PC-3 (cell line): ENCODE measurements at places on chromosomes 11 and 22. TPM values are rescaled to one million over a fixed set of nuclear protein-coding genes. Genes with fewer than 3 reads are reported as not detected.

GRCh38 chr22:44014241-44014640 is 9.9 kb upstream of the PARVB start:
- no peak overlapping the region for H3K4me3 ChIP-seq
- H3K36me3 ChIP-seq: no peaks in the 10 kb centered on the region
- no peaks in the 10 kb centered on the region for H3K27me3 ChIP-seq
- no peak overlapping the region for H3K27ac ChIP-seq
- DNase-seq: no peak

DNA sequence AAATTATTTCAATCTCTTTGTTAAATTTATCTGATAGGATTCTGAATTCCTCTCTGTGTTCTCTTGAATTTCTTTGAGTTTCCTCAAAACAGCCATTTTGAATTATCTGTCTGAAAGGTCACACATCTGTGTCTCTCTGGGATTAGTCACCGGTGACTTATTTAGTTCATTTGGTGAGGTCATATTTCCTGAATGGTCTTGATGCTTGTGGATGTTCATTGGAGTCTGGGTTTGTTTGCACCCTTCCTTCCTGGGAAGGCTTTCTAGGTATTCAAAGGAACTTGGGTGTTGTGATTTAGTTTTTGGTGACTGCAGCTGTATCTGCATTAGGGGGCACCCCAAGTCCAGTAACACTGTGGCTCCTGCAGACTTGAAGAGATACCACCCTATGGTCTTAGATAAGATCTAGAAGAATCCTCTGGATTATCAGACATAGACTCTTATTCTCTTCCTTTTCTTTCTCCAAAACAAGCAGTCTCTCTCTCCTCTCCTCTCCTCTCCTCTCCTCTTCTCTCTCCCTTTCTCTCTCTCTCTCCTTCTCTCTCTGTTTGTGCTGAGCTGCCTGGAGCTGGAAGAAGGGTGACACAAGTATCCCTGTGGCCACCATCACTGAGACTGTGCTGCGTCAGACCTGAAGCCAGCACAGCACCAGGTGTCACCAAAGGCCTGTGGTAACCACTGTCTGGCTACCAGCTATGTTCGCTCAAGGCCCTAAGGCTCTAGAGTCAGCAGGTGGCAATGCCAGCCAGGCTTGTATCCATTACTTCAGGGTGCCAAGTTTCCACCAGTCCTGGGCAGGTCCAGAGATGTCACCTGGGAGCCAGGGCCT is 3.3 kb upstream of the HEPN1 start:
- no peaks in the 10 kb centered on the region for H3K36me3 ChIP-seq
- H3K4me1 ChIP-seq: no peaks in the 10 kb centered on the region
- no peaks in the 10 kb centered on the region for H3K27me3 ChIP-seq

GRCh38 chr11:11976481-11977127 is 31.8 kb downstream of the DKK3 start:
- no peaks in the 10 kb centered on the region for H3K27me3 ChIP-seq
- H3K4me3 ChIP-seq: no peak overlapping the region; the same call in 1 of the 2 replicates
- H3K27ac ChIP-seq: peak overlapping the region; percentile 85
- peak; percentile 54 for DNase-seq

- peaks cover 7% of the 10 kb centered on the region for H3K4me1 ChIP-seq
- H3K4me3 ChIP-seq: no peak overlapping the region
- no peaks in the 10 kb centered on the region; the same call in 1 of the 2 replicates for H3K36me3 ChIP-seq
- no peak for DNase-seq
- H3K27me3 ChIP-seq: no peaks in the 10 kb centered on the region
- H3K27ac ChIP-seq: no peak overlapping the region
Observed at GRCh38 chr11:2528301-2529050, 83.7 kb downstream of the KCNQ1 start.

GRCh38 chr11:28049338-28050216 is 58.4 kb downstream of the KIF18A start:
- DNase-seq: peak; percentile 90
- peaks cover 3% of the 10 kb centered on the region; the same call in 1 of the 2 replicates for H3K36me3 ChIP-seq
- H3K4me1 ChIP-seq: peaks cover 28% of the 10 kb centered on the region
- H3K27me3 ChIP-seq: no peaks in the 10 kb centered on the region

KRTAP5-2 gene
- not detected in 2 replicates for total RNA-seq

BRSK2 gene
- 1.2 and 2.8 TPM in 2 replicates for total RNA-seq
